ENCODE measurements at places on chromosomes 2 and 18. TPM values are rescaled to one million over a fixed set of nuclear protein-coding genes. Genes with fewer than 3 reads are reported as not detected.

DDX18 gene
- 66.6 TPM for polyA plus RNA-seq

SERPINB7 gene
- 0.88 TPM for polyA plus RNA-seq

DNA sequence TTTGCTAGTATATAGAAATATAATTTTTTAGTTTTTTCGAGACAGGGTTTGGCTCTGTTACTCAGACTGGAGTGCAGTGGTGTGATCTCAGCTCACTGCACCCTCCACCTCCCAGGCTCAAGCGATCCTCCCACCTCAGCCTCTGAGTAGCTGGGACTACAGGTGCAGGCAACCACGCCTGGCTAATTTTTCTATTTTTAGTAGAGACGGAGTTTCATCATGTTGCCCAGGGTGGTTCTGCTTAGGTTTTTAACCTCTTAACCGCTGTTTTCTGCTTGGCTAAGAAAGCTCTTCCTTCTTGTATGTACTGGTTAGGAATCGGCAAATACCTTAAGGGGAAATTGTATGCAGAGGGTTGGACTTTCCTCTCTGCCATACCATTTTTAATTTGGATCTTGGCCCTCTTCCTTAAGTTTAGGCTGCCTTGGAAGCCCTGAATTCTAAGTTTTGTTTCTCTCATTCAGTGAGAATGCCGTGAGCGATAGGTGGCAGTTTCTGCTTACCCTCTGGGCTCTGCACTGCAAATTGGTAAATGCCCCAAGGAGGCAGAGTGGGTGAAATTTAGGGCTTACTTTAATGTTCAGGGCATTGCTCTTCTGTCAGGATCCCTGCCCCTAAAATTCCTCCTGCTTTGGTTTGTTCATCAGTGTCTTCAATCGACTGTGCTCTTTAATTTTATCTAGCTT lies 32.3 kb downstream of the EML6 start:
- no peak for DNase-seq

DNA sequence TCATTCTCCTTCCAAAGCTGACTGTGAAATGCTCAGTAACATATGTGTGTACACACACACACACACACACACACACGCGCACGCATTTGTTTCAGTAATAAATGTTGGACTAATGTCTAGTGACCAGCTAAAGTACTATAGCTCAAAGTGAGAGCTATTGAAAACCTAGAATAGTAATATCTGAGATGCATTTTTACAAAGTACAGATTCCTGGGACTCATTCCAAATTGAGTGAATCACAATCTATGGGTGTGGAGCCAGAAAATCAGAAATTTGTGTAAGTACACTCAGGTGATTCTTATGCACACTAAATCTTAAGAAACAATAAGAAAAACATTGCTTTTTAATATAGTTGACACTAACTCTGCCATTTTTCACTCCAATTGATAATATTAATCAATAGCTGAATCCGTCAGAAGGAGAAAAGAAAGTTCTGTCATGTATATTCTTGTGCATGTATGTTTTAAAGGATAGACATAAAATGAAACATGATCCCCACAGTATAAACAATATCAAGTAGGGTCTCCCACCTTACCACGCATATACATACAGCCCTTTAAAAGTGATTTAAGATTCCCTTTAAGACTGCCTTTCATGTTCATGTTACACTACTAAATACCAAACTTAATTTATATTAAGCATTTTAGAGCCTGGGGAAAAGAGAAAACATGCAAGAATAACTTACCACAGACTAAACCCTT lies 123.5 kb downstream of the ATAD2B start:
- no peak for DNase-seq

GRCh38 chr2:224983712-224984554 lies 58.3 kb downstream of the DOCK10 start:
- DNase-seq, result no peak

- peak; percentile 26 for DNase-seq
These were observed 822 bp upstream of the GPD2 start for GRCh38 chr2:156435396-156435717.

GRCh38 chr2:134976074-134976702 lies 57.6 kb downstream of the CCNT2 start:
- no peak for DNase-seq

DNA sequence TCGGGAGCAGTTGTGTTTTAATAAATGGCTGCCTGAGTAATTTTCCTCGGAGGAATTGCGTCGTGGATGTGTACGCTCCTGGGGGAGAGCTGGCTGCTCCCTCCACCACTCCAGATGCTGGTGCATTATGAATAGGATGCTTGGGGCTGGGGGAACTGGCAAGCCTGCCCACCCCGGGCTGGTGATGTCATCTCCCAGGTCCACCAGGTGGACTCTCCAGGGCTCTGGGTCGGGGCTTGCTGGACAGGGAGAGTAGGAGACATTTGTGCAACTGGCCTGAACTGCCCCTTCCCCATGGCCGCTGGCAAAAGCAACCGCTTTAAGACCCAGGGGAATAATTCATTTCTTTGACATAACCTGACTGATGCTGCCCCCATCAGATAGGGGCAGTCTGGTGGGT lies 158.7 kb downstream of the KLHL29 start:
- no peak for DNase-seq

- no peak for DNase-seq
These were observed 90.8 kb upstream of the PIK3C3 start for GRCh38 chr18:41864216-41864615.

GRCh38 chr2:185644828-185645227 lies 93.8 kb upstream of the FSIP2 start:
- no peak for DNase-seq

RPRM gene
- not detected for polyA plus RNA-seq

IL36RN gene
- polyA plus RNA-seq, result not detected
